ENCODE measurements at places on chromosomes 16 and 17.

GRCh38 chr17:38729368-38729885 lies 714 bp upstream of the CISD3 start:
- no peak for DNase-seq

- DNase-seq = no peak
These were observed 22.9 kb downstream of the CLEC19A start for GRCh38 chr16:19308392-19308791.

- no peak for DNase-seq
These were observed 80.8 kb upstream of the CIBAR2 start for GRCh38 chr16:85193115-85193493.

- DNase-seq = no peak
These were observed 4.7 kb downstream of the PRR29 start for GRCh38 chr17:64002658-64003525.

- DNase-seq = no peak
These were observed 393.4 kb downstream of the SEC14L1 start for GRCh38 chr17:77534137-77534536.

DNA sequence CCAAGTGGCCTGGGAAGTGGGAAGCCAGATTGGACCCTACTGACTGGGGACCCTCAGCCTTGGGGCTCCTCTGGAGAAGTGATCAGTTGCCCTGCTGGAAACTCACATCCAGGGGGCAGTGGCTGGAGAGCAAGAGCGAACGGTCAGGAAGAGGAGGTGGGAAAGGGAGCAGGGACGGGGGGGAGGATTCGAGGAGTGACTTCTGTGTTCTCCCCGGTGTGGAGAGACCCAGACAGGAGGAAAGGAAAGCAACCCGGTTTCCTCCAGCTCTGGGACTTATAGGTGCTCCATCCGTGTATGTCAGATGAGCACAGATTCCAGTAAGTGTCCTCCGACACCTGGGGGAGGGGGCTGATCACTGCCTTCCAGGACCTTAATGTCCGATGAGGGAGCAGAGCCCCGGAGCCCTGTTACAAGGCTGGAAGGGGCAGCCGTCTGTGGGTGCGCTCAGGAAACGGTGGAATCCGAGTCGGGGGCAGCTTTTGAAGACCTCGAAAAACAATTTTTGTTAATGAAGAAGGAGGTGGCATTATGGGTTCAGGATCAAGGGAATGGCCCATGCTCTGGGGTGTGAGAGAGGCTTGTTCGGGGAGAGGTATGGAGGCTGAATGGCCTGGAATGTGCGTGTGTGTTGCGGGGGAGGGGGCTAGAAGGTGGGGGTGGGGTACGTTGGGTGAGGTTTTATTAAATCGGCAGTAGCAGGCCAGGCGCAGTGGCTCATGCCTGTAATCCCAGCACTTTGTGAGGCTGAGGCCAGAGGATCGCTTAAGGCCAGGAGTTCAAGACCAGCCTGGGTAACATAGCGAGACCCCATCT lies 34.8 kb upstream of the NDRG4 start:
- DNase-seq = no peak

- no peak for DNase-seq
These were observed 664.6 kb upstream of the CA10 start for GRCh38 chr17:52823155-52823554.

DNA sequence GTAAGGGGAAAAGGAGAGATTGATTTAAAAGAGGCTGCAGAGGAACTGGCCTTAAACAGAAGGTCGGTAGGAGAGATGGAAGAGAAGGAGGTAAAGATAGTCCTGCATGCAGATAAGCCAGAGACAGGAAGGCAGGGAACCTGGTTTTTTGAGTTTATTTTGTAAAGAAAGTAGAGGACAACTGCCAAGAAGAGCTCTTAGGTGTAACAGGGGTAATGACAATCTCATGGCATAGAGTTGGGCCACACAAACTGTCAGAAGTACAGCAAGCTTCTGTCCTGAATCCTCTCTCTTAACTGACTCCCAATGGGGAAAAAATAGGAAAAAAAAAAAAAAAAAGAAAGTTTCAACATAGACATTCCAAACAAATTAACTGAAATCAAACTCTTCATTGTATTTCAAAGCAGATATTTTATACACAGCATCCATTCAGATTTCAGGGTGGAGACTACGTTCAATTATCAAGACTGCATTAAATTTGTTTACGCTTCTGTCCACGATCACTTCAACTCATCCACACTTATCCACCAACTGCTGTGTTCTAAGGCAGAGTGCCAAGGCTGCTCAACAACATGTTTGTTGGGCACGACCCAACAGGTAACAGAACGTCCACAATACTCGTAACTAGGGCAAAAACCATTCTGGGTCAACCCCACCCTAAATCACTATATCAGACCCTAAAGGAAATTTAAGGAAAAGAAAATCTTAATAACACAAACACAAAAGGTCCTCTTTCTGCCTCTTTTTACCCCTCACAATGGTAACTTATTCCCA lies 34.9 kb downstream of the USP31 start:
- DNase-seq = no peak

DNA sequence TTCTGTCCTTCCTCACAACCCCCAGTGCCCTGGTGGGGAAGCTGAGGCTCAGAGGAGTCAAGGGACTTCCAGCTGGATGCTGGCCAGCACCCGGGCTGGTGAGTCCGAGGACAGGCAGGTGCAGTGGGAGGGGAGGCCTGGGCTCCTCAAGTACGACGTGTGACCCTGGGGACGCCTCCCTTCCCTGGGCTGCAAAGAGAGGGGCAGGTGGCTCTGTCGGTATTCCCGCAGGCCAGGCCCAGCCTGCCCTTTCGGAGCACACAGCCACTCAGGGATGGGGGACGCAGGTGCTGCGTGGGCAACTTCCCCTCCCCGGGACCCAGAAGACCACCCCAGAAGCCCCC lies 33.1 kb upstream of the PVALEF start:
- DNase-seq = no peak

DNA sequence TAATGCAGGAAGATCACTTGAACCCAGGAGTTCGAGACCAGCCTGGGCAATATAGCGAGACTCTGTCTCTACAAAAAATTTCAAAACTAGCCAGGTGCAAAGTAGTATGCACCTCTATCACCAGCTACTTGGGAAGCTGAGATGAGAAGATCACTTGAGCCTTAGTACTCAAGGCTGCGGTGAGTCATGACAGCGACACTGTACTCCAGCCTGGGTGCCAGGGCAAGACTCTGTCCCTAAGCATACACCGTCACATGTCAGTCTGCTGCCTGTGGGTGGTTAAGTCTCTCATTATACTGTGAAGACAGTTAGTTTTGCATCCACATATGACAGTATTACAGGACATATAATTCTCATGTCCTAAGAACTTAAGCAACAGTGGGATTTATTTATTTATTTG lies 21.8 kb downstream of the NMRAL1 start:
- DNase-seq = no peak

- no peak for DNase-seq
These were observed 5.2 kb upstream of the PRSS21 start for GRCh38 chr16:2811703-2812471.

DNA sequence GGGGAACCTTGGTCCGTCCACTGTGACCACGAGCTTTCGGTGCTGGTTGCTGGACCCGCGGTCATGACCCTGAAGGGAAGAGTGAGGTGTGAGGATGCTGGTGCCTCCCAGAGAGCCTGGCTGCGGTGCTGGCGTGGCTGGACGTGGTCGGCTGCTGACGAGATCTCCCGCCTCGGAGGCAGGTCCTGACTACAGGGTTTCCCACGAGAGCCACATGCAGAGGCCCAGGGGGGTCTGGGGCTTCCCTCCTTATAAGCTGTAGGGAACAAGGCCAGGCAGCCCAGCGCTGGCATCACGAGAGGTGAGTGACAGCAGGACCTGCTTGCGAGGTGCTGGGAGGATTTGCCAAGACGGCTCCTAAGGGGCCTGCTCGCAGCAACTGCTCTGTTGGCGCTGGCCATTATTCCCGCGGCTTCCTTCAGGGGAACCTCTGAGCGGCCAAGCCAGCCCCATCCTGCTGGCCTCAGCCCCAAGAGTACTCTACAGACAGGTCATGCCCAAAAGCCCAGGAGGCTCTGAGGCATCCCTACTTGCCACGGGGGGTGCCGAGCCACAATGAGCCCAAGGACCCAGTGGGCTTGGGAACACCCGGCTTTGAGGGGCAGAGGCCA lies 134.8 kb downstream of the FOXL1 start:
- DNase-seq = no peak

DNA sequence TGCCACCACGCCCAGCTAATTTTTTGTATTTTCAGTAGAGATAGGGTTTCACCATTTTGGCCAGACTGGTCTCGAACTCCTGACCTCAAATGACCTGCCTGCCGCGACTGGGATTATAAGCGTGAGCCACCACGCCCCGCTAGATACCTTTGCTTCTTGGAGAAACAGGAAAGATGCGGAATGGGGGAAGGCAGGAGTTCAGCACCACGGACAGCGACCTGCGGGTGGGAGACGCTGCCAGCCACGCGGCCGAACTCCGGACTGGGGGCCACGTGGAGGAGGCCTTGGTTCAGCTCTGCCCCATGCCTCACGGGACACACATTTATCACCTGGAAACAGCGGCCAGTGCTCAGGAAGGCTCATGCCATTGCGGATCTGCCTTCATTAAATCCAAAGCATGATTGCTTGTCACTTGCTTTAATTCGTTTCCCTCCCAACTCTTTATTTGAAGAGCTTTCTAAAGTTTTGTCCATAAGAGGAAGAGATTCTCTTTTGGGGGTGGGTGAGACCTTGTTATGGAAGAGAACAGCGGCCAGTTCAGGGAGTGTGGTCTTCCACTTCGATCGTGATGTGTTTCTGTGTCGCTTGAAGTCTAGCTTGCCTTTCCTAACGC lies 219.9 kb downstream of the ENGASE start:
- peak; percentile 4 for DNase-seq

- no peak for DNase-seq
These were observed 8.3 kb downstream of the UBE2G1 start for GRCh38 chr17:4358154-4358553.

- no peak for DNase-seq
These were observed 28.4 kb downstream of the DNAH2 start for GRCh38 chr17:7745748-7746470.

GRCh38 chr16:25690552-25691143 lies 1.1 kb upstream of the HS3ST4 start:
- DNase-seq = no peak

- no peak for DNase-seq
These were observed 13.4 kb downstream of the USP43 start for GRCh38 chr17:9658593-9659211.

GRCh38 chr17:53574038-53574437 lies 248.7 kb upstream of the KIF2B start:
- DNase-seq = no peak

DNA sequence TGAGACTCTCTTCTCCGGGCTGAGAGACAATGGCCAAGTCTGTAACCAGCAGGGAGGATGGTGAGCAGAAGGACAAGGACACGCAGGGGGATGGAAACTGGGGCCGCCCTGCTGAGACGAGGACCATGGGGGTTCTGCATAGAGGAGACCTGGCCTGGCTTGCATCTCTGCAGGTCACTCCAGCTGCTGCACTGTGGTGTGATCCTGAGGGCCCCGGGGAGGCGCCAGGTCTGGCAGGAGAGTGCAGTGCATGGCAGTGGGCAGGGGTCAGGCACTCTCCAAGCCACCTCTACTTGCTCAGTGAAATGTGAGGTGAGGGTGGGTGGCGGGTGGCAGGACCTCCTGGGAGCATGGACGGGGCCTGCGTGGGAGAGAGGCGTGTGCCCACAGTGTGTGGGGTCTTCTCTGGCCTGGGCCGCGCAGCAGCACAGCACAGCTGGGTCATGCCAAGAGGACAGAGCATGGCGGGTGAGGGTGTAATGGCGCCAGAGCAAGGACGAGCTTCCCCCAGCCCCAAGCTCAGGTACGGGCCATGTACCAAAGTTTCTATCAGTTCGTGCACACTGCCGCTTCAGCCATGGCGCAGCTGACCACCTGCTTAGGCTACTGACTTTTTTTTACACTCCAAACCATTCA lies 43.1 kb downstream of the KLHDC4 start:
- DNase-seq = no peak

DNA sequence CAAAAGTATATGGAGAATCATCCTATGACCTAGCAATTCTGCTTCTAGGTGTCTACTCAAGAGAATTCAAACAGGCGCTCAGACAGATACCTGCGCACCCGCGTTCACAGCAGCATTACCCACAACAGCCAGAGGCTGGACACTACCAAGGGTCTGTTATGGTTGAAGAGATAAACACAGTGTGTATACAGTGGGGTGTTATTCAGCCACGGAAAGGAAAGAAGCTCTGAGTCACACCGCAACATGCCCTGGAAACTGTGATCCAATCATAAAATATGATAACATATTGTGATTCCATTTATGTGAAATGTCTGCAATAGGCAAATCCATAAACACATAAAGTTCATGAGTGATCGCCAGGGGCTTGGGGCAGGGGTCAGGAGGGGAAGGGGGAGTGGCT lies 18.0 kb upstream of the JPH3 start:
- DNase-seq = no peak

GRCh38 chr16:89430436-89431157 lies 59.8 kb downstream of the ANKRD11 start:
- DNase-seq = no peak

DNA sequence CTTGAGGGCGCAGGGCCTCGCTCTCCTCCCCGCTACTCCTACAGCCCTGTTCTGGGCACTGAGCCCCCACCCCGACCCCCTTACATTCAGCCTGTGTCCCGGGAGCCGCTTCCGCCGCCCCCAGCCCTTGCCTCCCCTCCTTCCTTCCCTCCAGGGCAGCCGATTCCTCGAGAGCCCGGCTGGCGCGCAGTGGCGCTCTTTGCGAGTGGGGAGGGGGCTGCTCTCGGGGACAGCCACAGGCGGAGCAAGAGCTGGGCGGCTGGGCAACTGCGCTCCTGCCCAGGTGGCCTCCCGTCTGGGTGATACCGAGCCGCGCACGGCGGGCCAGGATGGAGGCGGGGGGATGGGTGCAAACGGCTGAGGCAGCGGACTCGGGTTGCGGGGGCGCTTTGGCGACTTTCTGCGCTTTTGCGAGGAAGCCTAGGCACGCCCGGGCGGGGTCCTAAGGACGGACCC lies 1.2 kb downstream of the MMP15 start:
- DNase-seq = no peak

DNA sequence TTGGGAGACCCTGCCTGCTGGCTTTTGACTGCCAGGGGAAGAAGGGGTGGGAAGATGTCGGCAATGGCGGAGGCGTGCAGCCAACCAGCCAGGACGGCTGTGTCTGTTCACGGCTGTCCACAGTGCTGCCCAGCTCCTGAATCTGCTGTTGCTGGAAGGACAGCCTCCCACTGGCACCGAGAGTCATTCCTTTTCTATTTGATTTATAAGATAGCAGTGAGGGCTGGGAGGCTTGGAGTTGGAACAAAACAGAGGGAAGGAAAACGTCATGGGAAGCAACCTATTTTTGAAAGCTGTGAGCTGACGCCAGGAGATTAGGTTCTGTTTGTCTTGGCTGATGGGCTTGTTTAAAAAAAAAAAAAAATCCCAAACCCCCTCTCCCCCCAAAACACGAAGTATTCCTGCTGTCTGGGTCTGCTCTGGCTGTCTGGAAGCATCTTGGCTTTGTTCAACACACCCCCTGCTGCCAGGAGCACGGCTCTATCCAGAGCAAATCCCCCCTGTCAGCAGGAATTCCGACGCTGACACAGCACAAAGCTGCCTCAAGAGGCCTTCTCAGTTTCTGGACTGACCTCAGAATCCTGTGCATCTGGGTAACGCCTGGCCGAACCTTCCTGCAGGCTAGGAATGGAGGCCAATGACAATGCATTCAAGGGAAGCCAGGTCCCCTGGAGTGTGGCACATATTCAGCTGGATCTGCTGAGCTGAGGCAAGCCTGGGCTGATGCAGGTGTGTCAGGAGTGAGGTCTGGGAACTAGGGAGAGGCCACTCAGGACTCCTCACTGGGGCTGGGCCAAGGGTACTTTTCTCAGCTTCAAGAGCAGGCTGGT lies 41.0 kb upstream of the SREBF1 start:
- DNase-seq = no peak

- DNase-seq = no peak
These were observed 13.1 kb downstream of the SLC22A31 start for GRCh38 chr16:89187032-89187769.

All from stimulated activated CD8-positive, alpha-beta memory T cell treated with anti-CD3 and anti-CD28 coated beads, Interleukin-12 subunit alpha, Interleukin-12 subunit beta, amount 100 ng/mL, for 1 hour (primary cell).